ENCODE measurements at places on chromosomes 1 and 21.

- H3K4me1 ChIP-seq, result peaks cover 30% of the 10 kb centered on the region
- H3K36me3 ChIP-seq, result peaks cover 21% of the 10 kb centered on the region
- no peak overlapping the region for H3K4me3 ChIP-seq
- no peaks in the 10 kb centered on the region for H3K27me3 ChIP-seq
These were observed 2.8 kb downstream of the CERS2 start for GRCh38 chr1:150971583-150972416.

- no peak overlapping the region for H3K4me3 ChIP-seq
- H3K27ac ChIP-seq, result no peak overlapping the region
- DNase-seq, result no peak
- H3K27me3 ChIP-seq, result peaks cover 2% of the 10 kb centered on the region
- no peaks in the 10 kb centered on the region for H3K4me1 ChIP-seq
- H3K36me3 ChIP-seq, result no peaks in the 10 kb centered on the region
These were observed 247.9 kb downstream of the FOXD2 start for GRCh38 chr1:47685763-47686066.

- H3K27me3 ChIP-seq, result no peaks in the 10 kb centered on the region
- H3K4me1 ChIP-seq, result no peaks in the 10 kb centered on the region
- no peak for DNase-seq
- H3K36me3 ChIP-seq, result no peaks in the 10 kb centered on the region
These were observed 25.7 kb downstream of the GPR161 start for GRCh38 chr1:168110896-168111545.

DNA sequence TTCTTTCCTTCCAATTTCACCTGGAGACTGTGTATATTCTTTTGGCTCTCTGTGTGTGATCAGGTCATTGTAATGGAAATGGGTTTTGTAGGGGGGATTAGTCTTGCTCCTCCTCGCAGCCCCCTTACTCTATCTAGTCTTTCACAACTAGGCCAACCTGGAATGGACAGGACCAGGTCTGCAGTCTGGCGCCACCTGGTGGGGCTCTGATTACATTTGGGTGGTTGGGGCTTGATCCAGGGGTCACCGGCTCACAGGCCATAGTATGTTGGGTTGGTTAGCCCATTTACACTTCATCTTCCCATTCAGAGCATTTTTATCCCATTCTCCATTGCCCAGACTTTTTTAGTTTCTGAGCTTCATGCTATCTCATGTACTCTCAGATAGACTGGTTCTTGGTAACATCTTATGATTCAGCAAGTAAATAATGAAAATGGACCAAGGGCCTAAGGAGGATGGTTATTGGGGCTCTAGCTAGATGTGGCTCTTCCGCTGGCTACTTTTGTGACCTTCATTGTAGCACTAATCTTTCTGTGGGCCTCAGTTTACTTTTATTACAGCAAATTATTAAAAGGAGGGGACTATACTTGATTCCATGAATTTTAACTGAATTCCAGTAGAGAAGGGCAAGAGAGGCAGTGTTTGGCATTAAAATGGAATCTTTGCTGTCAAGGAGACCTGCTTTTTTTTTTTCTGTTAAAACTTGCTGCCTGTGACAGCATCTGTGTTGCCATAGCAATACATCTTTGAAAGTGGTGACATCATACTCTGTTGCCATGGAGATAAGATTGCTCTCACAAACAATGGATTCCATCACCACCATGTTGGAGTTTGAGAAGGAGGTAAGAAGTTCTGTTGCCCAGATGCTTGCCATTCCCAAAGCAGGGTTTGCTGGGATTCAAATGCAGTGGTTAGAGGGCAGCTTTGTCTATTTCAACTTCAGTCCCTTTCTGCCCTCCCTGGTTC lies 150.1 kb downstream of the PLXNA2 start:
- peak; percentile 54 for DNase-seq
- no peaks in the 10 kb centered on the region for H3K27me3 ChIP-seq
- no peak overlapping the region for H3K4me3 ChIP-seq

DNA sequence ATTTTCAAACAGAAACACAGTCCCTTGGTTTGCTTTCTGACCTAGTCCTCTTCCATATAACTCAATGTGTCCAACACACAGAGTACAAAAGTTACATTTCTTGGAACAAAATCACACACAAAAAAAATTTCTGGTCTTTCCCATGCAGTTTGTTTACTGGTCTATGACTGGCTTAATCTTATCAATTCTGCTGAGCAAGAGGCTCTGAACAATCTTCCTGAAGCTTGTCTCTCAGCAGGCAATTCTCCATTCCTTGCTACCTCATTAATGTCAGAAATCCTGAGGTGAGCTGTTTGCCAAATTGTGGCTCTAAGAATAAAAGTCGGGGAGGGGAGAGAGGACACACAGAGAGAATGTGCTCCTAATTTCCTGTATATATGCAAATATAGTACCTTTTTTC lies 423.6 kb downstream of the HLX start:
- no peaks in the 10 kb centered on the region for H3K36me3 ChIP-seq
- peaks cover 6% of the 10 kb centered on the region for H3K27me3 ChIP-seq
- DNase-seq, result no peak
- no peak overlapping the region for H3K4me3 ChIP-seq
- H3K27ac ChIP-seq, result no peak overlapping the region

DNA sequence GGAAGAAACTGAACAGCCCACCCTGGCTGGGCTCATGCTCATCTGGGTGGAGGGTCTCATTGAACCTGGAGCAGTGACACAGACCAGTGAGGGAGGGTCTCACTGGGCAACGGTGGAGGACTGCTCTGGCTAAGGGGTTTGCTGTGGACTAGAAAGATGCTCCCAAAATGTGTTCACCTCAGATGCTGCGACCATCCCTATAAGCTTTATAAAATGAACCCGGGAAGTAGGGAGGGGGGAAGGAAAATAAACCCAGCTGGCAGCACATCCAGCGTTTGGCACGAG lies 34.5 kb upstream of the LBR start:
- H3K36me3 ChIP-seq, result no peaks in the 10 kb centered on the region
- no peak overlapping the region for H3K4me3 ChIP-seq
- H3K4me1 ChIP-seq, result peaks cover 6% of the 10 kb centered on the region
- no peak overlapping the region for H3K27ac ChIP-seq
- DNase-seq, result no peak

DNA sequence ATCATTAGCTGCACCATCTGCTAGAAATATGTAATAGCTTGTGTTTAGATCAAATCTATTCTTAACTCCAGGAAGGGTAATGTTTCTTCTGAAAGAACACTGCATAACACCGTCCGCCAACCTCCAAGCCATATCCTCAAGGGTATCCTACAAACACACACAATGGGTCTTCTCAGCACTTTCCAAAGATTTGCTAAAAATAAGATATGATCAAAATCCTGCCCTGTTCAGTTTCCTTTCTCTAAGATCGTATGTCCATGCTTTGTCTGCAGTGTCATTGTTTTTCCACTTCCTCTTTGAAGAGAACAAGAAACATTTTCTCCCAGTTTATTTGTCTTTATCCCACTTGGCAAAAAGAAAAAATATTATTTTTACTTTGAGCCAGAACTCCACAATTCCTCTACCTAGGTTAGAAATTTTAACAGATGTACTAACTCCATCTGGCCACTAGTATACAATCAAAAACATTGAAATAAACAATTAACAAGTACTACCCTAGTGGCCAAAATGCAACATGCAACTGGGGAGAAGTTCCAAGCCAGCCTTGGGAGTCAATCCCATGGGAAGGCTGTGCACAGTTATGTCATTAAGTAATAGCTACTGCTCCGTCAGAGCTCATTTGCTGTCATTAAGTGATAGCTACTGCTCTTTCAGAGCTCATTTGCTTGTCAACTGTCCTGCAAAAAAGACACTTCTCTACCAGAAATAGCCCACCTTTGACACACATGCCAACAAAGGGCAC lies 37.8 kb downstream of the FRRS1 start:
- no peak for DNase-seq
- H3K4me3 ChIP-seq, result no peak overlapping the region
- H3K27me3 ChIP-seq, result no peaks in the 10 kb centered on the region
- H3K27ac ChIP-seq, result no peak overlapping the region
- H3K4me1 ChIP-seq, result no peaks in the 10 kb centered on the region

- no peaks in the 10 kb centered on the region for H3K36me3 ChIP-seq
- H3K4me3 ChIP-seq, result peak overlapping the region; percentile 93
- H3K27ac ChIP-seq, result peak overlapping the region; percentile 49
- no peaks in the 10 kb centered on the region for H3K27me3 ChIP-seq
These were observed 691 bp upstream of the MPZL1 start for GRCh38 chr1:167720965-167721616.

DNA sequence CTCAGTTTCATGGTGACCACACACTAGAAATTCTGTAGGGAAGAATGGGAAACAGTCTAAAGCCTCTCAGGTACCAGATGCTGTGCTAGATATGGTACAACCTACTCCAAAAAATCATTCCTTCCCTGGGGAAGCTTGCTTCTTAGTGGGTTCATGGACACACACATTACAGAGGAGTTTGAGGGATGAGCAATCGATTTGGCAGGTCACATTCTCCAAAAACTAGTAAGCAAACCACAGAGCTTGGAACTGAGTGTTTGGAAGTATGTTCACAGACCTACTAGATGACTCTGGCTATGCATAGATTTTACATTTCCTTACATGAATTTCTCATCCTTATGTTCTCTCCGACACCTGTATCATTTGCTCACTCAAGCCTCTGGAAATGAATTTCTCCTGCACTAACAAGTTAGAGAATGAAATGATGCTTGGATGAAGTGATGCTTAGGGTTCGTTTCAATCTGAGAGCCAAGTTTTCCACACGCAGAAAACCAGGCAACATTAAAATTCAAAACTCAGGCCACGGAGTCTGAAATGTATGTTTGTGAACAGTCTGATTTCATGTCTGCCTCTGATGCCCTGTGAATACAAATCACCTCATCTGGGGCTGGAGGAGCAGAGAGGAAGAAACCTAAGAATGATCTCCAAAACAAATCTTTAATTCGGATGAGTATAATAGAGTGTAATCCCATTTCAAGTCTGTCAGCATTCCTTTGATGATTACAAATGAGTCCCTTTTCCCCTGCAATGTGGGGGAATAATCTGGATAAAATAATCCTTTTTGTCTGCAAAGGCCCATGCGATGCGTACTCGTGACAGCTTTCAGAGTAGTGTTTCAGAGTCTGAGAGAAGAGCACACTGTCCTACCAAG lies 11.0 kb downstream of the EVA1C start:
- no peaks in the 10 kb centered on the region for H3K36me3 ChIP-seq
- H3K27ac ChIP-seq, result no peak overlapping the region

GRCh38 chr1:16134066-16134801 lies 21.6 kb downstream of the EPHA2 start:
- no peaks in the 10 kb centered on the region for H3K36me3 ChIP-seq
- H3K4me1 ChIP-seq, result no peaks in the 10 kb centered on the region
- no peak overlapping the region for H3K27ac ChIP-seq
- DNase-seq, result no peak
- H3K27me3 ChIP-seq, result no peaks in the 10 kb centered on the region
- H3K4me3 ChIP-seq, result no peak overlapping the region

DNA sequence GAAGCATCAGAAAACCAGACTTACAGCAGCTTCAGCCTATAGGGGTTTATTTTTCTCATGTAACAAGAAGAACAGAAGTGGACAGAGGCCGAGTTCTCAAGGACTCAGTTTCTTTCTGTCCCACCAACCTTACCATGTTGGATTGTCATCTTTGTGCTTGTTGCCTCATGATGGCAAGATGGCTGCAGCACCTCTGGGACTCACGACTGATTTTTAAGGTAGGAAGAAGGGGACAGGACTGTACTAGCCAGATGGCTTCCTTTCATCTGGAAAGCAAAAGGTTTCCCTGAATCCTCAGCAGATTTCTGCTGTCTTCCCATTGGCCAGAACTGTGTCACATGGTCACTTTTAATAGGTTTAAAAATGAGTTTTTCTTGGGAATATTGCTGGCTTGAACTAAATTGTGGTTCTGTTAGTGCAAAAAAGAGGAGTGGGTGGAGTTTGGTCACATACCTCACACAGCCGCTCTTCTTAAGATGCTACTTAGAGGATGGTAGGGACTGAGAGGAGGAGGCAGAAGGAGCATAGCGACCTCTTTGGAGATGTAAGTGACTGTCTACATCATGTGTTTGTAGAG lies 48.1 kb upstream of the ENAH start:
- no peak overlapping the region for H3K4me3 ChIP-seq
- no peak for DNase-seq
- no peaks in the 10 kb centered on the region for H3K4me1 ChIP-seq
- no peak overlapping the region for H3K27ac ChIP-seq

DNA sequence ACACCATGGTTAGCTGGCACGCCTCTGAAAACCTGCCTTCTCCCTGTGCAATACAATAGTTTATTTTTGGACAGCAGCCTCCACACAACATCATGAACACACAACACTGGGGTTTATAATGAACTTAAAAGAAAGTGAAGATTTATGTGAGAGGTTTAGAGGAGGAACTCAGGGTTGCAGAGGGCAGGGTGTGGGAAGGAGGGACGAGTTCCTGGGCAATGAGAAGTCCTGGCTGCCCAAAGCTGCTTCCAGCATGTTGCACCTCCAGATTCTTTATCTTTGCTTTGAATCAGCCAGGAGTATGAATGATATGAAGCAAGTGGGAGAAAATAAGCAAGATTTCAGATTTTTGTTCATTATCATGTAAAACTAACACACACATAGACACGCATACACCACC lies 11.3 kb upstream of the LRRC8D start:
- no peaks in the 10 kb centered on the region for H3K27me3 ChIP-seq
- no peaks in the 10 kb centered on the region for H3K36me3 ChIP-seq
- no peaks in the 10 kb centered on the region for H3K4me1 ChIP-seq
- H3K27ac ChIP-seq, result no peak overlapping the region
- DNase-seq, result no peak

DNA sequence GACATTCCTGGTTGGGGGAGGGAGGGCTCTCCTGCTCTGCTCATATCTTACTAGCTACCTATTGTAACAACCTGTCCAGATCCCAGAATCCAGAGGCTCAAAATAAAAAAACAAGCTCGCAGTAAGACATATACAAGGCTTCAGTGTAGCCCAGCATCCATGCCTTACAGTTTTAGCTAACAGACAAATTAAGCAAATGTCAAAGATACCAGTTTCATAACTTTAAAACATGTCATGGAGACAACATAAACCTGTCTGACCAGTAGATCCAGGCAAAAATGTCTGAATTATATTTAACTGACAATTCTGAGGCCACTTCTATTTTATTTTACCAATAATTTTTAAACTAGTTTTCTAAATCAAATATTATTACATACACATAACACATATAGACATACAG lies 167.7 kb upstream of the TNR start:
- no peak overlapping the region for H3K4me3 ChIP-seq
- no peaks in the 10 kb centered on the region for H3K4me1 ChIP-seq
- H3K27me3 ChIP-seq, result no peaks in the 10 kb centered on the region
- H3K27ac ChIP-seq, result no peak overlapping the region

- H3K4me3 ChIP-seq, result peak within 1 kb of the TSS; percentile 66
- peaks cover 20% of the 10 kb centered on the region for H3K4me1 ChIP-seq
- DNase-seq, result peak; percentile 84
- H3K36me3 ChIP-seq, result no peaks in the 10 kb centered on the region
- no peaks in the 10 kb centered on the region for H3K27me3 ChIP-seq
- H3K27ac ChIP-seq, result peak within 1 kb of the TSS; percentile 68
These were observed at the start of gene CCSAP for GRCh38 chr1:229342656-229343569. TSS of gene CCSAP (minus strand) at chr1:229343047. CDS start at chr1:229342465, 582 bp downstream.

Data from B cell (primary cell).